ENCODE measurements at places on chromosomes 6 and 20.

- DNase-seq: no peak
Measured at GRCh38 chr6:129938249-129939020, 77.3 kb upstream of the TMEM244 start.

GRCh38 chr6:121612927-121613326 lies 177.5 kb downstream of the GJA1 start:
- no peak for DNase-seq

DNA sequence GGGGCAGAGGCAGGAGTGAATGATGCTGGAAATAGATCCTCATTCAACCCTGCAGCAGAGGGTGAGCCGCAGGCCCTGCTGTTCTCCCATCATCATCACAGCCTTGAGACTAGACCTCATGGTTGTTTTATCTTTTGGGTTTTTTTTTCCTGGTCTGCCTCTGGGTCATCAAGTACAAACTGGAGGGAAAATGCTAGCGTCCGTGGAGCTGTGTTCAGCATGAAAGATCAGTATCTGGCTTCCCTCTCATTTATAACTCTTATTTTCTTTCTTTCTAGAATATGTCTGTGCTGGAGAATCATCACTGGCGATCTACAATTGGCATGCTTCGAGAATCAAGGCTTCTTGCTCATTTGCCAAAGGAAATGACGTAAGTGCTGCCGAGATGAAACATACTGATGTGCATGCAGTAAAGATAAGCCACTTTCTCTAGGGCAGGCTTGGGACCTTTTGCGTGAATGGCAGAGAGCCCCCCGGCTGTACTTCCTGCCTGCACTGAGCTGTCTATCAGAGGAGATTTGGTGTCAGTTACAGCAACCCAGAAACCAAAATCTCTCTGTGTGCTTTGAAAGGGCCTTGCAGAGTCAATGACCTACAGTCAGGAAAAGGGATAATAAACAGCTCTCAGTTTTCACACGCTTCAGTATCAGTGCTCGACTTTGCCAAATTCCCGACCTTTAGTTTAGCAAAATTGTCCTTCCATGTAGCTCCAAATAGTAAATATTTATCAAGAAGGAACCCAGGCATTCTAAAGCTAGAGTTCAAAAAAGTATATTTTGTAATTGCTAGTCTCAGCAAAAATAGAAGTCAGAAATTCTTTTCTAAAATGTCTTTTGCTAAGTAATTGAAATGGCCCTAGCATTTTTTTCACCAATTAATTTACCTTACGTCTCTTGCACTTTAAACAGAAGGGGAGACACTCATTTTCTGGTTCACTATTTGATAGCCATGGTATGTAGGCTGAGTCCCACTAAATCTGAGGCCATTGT lies 76.3 kb downstream of the MTFR2 start:
- no peak for DNase-seq

DNA sequence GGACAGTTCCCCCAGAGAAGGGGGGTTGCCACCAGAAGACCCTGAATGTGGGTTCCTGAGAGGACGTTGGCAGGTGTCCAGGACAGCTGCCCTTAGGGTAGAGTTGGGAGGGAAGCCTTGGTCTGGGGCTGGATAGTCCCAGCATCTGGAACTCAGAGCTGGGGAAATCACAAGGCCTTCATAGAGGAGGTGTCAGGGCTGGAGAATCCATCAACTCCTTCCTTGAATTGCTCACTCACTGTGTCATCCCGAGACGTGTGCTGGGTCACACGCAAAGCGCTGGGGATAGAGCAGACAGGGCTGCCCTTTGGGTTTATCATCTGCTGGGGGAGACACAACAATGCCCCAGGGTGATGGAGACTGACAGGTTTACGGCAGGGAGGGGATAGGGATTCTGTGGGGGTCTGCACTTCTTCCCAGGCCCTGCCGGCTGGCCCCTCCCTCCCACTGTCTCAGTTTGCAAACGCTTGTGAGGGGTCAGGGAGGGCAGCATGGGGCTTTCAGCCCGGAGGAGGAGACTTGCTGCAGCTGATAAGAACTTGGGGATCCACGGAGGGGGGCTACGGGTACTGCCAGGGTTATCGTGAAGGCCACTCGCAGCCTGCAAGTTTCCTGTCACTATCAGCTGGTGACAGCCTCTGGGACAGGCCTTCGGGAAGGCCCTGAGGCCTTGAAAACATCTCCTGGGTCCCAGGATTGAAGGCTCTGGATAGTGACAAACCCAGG lies 18.6 kb downstream of the RBM38 start:
- DNase-seq: no peak

DNA sequence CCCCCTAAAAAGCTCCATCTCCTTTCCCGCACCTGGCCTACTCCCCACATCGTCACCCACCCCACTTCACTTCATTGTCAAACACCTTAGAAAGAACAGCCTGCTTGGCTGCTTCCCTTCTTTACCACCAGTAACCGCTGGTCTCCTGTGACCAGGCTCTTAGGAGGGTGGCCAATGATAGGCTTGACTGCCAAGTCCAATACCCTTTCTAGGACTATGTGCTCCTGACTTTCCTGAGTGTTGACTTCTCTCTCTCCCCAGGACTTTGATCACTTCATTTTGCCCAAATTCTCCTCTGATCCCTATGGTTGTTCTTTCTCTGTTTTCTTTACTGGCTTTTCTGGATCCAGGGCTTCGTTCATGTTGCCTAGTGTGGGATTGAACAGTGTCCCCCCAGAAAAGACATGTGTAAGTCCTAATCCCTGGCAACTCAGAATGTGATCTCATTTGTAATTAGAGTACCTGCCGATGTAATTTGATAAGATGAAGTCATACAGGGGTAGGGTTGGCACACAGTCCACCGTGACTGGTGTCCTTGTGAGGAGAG lies 254.0 kb downstream of the GMDS start:
- no peak for DNase-seq

- no peak for DNase-seq
Measured at GRCh38 chr6:145367149-145367548, 368.2 kb downstream of the EPM2A start.

DNA sequence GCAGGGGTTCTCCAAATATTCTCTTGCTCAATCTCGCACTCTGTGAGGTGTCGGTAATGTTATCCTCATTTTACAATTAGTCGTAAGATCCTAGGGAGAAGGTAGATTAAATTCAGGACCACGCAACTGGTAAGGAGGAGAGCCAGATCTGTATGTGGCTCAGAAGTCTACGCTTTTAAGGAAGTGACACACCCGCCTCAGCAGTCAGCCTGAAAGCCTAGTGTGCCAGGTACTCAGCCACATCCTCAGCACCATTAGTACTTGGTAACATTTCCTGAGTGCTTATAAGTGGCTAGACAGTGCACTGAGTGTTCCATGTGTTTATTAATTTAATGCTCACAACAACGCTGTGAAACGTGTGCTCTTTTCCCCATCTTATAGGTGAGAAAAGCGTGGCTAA lies 63.7 kb downstream of the DHX35 start:
- no peak for DNase-seq

- no peak for DNase-seq
Measured at GRCh38 chr6:150203871-150204545, 61.2 kb downstream of the PPP1R14C start.

DNA sequence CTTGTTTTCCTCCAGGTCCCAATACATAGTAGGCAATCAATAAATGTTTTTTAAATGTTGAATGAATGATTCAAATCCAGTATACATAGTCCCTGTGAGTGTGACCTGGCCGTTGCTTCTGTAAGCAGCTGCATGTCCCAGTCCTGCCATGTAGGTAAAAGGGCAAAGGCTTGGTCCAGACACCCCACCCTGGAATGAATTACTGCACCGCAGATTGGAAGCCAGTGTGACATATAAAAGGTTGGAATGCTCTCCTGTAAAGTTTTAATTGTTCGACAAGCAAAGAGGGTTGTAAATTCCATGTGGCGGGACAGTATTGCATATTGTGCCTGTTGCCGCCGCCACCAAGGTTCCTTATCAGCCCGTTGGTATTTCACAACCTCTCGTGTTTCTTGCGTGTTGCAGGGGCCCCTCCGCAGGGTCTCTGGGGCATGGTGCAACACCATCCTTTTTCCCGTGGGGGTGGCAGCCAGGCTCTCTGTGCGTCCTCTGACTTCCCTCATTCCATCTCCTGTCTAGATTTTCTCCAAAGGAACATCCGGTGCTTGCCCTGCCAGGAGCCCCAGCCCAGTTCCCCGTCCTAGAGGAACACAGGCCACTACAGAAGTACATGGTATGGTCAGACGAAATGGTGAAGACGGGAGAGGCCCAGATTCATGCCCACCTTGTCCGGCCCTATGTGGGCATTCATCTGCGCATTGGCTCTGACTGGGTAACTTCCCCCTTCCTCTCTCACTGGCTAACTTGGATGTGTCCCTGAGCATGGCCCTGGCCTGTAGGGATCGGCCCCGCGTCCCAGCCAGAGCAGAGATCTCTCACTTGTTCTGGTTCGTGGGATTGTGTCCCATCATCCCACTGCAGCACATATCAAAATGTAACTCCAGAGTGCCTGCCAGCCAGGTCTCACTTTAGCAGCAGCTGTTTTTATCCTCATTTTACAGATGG lies 20.3 kb downstream of the POFUT1 start:
- DNase-seq: no peak

DNA sequence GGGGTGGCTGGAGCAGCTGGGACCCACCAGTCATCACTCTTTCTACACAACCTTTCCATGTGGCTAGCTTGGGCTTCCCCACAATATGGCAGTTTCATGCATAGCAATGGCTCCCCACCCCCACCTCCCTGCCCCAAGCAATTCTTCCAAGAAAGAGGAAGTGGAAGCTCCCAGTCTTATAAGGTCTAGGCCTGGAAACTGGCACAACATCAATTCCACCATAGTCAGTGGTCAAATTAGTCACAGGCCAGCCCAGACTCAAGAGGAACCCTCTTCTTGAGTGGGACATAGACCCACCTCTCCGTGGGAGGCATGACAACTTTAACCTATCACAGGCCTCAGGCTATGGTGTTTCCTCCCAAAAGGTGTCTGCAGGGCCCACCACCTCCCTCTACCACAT lies 17.7 kb downstream of the TGM6 start:
- DNase-seq: no peak

All from NCI-H2171 treated with DMSO at 0.1 percent for 48 hours (cell line).